ENCODE measurements at places on chromosomes 11 and 22.

GRCh38 chr11:96579656-96580055 is 189.8 kb downstream of the JRKL start:
- DNase-seq = no peak

GRCh38 chr11:103257360-103257759 is 148.1 kb downstream of the DYNC2H1 start:
- peak; percentile 49 for DNase-seq

DNA sequence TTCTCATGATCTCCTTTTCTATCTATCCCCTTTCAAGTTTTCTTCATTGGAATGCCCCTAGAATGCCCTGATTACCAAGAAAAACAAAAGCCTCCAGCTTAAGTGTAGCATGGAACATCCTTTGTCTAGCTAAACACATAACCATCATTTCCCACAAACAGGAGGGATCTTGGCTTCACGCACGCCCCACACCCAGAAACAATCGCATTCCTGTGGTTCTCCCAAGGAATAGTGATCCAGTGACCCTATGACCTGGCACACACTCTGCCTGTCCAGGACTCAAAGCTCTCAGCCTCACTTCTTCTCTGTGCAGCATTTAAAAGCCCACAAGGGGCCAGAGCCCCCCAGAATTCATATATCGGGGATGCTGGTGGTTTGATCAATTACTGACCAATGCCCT is 9.3 kb upstream of the POU2AF1 start:
- DNase-seq = no peak

GRCh38 chr11:37451903-37452302 is 853.9 kb upstream of the RAG2 start:
- DNase-seq = no peak

DNA sequence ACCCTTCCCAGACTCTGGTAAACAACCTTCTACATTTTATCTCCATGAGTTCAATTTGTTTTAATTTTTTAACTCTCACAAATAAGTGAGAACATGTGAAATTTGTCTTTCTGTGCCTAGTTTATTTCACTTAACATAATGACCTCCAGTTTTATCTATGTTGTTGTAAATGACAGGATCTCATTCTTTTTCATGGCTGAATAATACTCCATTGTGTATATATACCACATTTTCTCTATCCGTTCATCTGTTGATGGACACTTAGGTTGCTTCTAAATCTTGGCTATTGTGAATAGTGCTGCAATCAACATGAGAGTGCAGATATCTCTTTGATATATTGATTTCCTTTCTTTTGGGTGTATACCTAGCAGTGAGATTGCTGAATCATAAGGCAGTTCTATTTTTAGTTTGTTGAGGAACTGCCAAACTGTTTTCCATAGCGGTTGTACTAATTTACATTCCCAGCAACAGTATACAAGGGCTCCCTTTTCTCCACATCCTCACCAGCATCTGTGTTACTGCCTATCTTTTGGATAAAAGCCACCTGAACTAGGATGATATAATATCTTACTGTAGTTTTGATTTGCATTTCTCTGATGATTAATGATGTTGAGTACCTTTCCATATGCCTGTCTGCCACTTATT is 93.9 kb downstream of the ATG16L2 start:
- DNase-seq = peak; percentile 41

GRCh38 chr11:85827748-85828639 is 17.1 kb upstream of the SYTL2 start:
- peak; percentile 91 for DNase-seq

DNA sequence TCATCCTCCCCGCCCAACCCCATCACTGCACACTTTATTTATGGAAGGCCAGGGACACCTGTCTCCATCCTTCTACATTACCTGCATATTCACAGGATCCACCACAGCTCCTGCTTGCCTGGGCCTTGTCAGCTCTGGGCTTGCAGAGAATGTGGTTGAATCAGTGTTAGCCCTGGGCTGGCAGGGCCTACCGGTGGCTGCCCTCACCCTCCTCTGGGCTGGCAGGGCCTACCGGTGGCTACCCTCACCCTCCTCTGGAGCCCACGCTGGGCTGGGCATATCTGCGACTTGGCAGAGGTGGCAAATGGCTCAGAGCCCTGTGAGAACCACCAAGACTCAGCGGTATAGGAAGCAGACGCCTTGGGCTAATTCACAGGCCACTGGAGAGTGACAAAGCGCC is 300.9 kb downstream of the NTM start:
- no peak for DNase-seq

GRCh38 chr22:45268167-45268957 is 16.4 kb upstream of the UPK3A start:
- no peak for DNase-seq

DNA sequence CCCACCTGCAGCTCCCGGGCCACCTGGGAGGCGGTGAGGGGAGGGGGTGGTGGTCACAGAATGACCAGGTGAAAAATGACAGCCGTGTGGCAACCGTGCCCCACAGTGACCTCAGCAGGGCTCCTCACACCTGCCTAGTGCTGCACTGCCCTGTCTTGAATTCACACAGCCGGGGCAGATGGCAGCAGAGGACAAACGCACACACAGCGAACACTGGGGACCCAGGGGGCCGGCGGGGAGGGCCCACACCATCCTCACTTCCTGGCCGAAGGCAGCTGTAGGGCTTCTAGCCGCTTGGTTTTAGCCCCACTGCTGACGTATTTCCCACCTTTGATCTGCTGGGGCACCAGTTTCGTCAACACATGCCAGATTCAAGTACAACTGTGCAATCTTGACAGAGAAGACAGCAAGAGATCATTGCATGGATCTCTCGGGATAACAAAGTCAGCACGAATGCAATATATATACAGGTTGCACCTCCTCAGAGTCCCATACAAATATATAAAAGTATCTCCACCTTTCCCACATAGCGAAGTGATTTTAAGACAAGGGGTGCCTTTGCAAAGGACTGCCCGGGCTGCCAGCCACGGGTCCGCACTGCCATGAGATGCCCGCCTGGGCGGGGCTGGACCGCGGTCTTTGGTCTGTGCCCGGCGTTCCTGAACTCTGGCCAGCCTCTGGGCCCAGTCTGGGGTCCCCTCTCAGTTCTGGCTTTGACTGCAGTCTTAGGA is 26.9 kb downstream of the TRMU start:
- DNase-seq = peak; percentile 6

GRCh38 chr11:86181379-86181778 is 63.2 kb upstream of the EED start:
- DNase-seq = no peak

DNA sequence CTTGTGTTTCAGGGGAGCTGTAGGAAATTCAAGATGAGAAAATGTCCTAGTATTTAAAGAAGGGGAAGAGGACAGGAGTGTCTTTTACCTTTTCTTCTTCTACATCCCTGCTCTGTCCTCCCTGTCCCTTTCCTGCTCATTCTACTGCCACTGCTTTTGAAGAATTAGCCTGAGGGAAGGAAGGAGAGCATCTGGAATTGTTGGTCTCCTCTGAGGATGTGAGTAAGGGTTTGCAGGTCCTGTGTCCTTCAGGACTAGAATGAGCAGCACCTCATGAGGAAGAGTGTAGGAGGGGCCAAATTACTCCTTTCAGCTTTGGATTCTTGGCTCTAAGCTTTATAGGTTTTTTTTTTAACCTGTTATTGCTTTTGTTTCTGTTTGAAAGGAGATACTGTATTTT is 24.2 kb downstream of the SNU13 start:
- DNase-seq = no peak
